ENCODE measurements at places on chromosomes 5 and 9. TPM values are rescaled to one million over a fixed set of nuclear protein-coding genes. Genes with fewer than 3 reads are reported as not detected.

The SLC28A3 gene
- polyA plus RNA-seq: 0.70 TPM

DNA sequence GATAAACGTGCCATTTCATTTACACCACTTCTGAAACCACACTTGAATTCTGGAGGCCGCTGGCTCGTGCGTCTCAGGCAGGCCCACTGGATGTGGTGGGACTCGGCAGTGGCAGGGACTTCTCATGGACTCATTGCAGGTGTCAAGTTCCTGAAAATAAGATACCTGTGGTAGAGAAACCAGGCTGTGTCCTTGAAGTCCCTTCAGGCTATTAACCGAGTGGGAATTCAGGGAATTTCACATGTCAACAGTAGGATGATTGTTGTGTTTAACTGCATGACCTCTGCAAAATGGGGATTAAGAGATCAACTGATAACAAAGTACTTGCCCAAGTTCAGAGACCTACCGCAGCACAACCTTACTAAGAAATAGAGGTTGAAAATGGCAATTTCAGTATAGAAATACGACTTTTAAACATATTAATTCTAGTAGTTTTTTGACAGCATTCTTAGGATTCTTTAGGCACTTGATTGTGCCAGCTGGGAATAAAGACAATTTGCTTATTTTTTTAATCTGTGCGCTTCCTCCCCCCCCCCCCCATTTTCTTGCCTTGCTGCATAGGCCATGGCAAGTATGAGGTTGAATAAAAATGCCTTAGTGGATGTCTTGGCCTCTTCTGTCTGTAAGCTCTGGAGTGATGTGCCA is 26.8 kb downstream of the TRIP13 start:
- DNase-seq: peak; percentile 27

The C5orf58 gene
- polyA plus RNA-seq: not detected

The GDNF gene
- not detected for polyA plus RNA-seq

The CDHR2 gene
- polyA plus RNA-seq: 0.59 TPM

The HNRNPA0 gene
- 15.2 TPM for polyA plus RNA-seq

The TMEM232 gene
- 5.0 TPM for polyA plus RNA-seq

The RORB gene
- not detected for polyA plus RNA-seq

- DNase-seq: peak; percentile 97
Observed at GRCh38 chr5:39399135-39400036, 25.4 kb downstream of the DAB2 start.

- peak; percentile 36 for DNase-seq
Observed at GRCh38 chr9:123658792-123659191, 271.1 kb downstream of the DENND1A start.

The BTNL9 gene
- not detected for polyA plus RNA-seq

The GDF9 gene
- 1.8 TPM for polyA plus RNA-seq

GRCh38 chr5:155726267-155726666 is 600.7 kb upstream of the SGCD start:
- DNase-seq: peak; percentile 73

- no peak for DNase-seq
Observed at GRCh38 chr9:97487107-97487506, 14.4 kb upstream of the TMOD1 start.

- no peak for DNase-seq
Observed at GRCh38 chr5:111168608-111169007, 55.6 kb upstream of the CAMK4 start.

DNA sequence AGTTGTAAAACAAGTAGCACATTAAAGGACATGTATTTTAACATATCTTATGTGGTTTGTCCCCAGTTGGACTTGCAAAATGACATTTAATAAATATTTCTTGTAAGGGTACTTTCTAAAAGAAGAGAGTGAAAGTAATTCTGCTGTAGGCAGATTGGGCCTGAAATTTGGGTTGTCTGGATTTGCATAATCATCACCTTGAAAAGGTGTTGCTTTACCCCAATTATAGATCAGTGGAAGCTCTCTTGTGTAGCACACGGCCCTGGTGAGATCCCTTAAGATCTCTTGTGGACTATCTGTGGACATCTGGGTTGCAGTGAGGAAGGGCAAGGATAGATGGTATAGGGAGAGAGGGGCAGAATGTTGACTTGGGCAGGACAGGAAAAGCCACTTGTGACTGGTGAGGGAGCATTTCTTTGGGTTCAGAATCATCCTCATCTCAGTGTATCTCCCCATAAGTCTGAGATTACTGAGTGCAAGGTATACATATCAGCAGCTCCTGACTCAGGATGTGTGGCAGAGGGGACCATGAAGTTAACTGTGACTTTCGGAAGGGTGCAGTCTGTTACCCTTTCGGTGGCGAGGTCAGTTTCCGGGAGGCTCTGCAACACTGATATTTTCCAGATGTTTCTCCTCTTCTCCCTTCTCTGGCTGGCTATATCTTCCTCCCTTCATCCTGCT is 2.0 kb upstream of the TNFAIP8 start:
- no peak for DNase-seq

The TAF11L12 gene
- polyA plus RNA-seq: not detected

GRCh38 chr5:179065703-179066102 is 5.5 kb downstream of the ZNF354C start:
- no peak for DNase-seq

The SLC22A4 gene
- polyA plus RNA-seq: 0.32 TPM

The INSL4 gene
- polyA plus RNA-seq: not detected

The SVEP1 gene
- 2.3 TPM for polyA plus RNA-seq

The TTC16 gene
- polyA plus RNA-seq: not detected

- no peak for DNase-seq
Observed at GRCh38 chr5:54195701-54196100, 114.7 kb downstream of the ARL15 start.

DNA sequence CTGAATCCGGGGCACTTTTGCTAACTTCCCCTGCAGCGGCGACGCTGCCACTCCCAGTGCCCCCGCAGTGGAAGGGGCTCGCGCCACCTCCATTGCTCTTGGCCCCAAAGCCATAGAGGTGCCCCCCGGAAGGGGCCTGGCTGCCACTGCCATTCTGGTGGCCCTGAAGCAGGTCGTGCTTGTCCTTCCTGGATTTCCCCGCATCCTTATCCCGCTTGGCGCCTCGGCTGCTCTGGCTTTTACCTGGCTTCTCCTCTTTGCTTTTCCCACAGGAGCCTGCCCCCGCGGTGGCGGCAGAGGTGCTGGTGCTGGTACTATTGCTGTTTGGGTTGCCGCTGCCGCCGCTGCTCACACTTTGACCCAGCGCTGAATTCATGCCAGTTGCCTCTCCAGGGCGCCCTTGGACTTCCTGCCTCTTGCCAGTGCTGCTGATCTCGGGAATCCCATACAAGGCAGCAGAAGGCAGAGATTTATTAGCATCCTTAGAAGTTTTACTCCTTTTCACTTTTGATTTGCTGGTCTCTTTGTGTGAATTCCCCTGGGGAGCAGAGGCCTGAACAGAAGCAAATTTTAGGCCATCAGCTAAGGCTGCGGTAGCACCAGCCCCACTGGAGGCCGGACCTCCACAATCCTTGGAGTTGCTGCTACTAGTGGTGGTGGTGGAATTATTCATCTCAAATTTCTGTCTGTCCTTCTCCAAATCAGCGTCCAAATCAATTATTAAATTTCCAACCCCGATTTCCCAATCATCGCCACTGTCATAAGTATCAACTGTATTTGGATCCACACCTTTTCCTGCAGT is 2.1 kb downstream of the ZNF608 start:
- DNase-seq: no peak

- DNase-seq: no peak
Observed at GRCh38 chr9:132041798-132042197, 37.9 kb downstream of the MED27 start.

DNA sequence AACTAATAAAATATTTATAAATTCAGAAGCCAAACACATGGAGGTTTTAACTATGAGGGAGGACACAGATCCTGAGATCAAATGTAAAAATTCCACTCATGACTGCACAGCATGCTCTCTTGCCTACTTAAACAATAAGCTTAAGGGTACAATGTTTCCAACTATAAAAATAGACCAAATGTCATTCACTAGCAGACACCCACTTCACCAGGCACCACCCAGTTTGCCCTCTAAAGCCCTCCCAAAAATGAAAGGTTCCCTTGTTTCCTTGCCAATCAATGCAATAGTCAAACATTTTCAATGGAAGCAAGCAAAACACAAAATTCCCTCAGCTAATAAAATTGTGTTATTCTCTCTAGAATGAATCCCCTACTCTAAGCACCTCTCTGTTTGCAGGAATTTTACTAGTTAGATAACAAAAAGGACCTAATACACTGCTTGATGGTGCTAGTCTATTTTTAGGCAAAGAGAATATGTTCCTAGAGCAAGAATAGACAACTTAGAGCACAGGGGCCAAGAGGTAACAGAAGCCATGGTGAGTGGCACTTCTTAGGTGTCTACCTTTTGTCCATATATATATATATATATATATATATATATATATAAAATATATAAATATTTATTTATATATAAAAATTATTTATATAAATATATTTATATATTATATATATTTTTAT is 135.3 kb downstream of the HOMER1 start:
- DNase-seq: no peak

The PCDHA7 gene
- 0.37 TPM for polyA plus RNA-seq

GRCh38 chr5:160260881-160261815 is 31.8 kb downstream of the FABP6 start:
- peak; percentile 67 for DNase-seq

- no peak for DNase-seq
Observed at GRCh38 chr5:120841830-120842229, 377.7 kb downstream of the PRR16 start.

DNA sequence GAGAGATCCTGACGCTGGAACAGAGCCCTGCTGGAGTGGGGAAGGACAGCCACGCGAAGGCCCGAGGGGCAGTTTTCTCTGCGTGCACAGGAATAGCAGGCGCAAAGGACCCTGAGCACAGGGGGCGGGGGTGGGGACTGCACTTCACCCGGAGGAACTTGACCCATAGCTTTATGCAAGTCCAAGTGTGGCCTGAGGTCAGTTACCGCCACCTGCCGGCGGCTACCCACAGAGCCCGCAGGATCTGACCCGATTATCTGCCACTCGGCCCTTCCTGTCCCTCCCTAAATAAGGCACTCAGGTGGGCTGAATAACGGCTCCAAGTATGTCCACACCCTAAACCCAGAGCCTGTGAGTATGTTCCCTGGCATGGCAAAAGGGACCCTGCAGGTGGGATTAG is 65.4 kb upstream of the FCN1 start:
- DNase-seq: peak; percentile 32

The LTC4S gene
- polyA plus RNA-seq: 7.8 TPM

GRCh38 chr5:148005788-148006520 is 57.8 kb upstream of the SPINK5 start:
- DNase-seq: no peak

GRCh38 chr9:83800236-83801033 is 17.1 kb downstream of the GKAP1 start:
- DNase-seq: no peak

The IL4 gene
- not detected for polyA plus RNA-seq

DNA sequence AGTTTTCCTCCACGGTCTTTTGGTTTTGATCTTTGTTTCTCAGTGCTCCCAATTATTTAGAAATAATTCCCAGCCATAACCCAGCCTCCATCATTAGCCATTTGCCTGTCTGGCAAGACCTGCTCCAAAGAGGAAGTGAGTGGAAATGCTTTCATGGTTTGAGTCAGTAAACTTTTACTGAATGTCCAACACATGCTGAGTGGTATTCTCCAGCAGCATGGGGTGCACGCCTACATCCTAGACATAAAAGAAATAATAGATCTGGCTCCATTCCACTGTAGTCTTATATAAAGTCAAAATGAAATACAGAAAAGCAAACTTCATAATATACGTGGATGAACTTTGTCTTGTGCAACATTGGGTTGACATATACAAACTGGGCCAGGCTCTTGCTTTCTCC is 757.2 kb downstream of the TLE1 start:
- DNase-seq: no peak

DNA sequence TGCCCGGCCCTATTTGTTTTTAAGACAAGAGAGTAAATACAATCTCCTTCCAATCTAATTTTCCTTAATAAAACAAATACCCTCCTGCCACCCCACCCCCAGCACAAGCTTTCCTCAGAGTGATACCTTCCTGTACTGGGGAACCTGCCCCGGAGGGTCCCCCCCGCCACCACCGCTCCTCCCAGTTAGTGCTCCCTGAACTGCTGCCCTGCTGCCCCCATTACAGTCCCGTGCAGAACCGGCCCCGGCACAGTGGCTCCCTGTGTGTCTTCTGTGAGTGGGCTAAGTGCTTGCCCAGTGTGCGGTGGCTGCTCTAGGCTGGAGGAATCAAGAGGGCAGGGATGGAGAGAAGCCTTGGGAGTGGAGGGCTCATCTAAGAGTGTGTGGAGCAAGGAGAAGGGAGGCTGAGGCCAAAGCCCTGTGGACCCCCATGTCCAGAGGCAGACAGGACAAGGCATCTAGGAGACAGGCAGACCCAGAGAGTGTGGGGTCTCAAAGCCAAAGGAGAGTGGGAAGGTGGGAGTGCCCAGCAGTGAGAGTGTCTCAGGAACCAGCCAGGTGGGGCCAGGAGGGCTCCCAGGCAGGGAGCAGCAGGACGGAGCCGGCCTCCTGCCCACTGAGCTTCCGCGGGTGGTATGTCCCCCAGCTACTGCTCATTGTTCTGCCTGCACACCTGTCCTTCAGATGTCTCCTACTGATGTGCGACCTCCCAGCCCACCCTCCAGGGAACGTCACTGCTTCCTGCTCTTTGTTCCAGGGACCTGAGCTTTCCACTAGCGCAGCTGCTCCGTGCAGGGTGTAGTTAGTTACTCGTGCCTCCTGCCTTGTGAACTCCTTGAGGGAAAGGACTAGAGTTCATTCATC is 129.0 kb downstream of the DAB2IP start:
- DNase-seq: no peak

- no peak for DNase-seq
Observed at GRCh38 chr5:109141222-109142200, 268.3 kb downstream of the PJA2 start.

DNA sequence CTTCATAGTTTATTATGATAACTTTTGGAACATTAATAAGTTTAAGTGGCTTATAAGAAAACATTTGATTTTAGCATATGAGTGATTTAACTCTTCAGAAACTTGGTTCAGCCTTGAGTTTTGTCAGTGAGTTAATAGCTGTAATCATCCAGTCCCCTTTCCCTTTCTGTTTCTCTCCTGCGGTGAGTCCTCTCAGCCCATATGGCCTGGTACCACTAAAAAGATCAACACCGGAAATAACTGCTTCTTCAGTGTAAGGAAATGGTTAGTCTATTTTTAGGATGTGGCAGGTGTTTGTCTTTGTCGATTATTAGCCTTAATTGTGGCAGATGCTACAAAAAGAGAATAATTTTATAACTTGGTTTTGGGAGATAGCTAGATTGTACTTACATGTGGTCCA is 120.2 kb upstream of the GRHPR start:
- DNase-seq: no peak

DNA sequence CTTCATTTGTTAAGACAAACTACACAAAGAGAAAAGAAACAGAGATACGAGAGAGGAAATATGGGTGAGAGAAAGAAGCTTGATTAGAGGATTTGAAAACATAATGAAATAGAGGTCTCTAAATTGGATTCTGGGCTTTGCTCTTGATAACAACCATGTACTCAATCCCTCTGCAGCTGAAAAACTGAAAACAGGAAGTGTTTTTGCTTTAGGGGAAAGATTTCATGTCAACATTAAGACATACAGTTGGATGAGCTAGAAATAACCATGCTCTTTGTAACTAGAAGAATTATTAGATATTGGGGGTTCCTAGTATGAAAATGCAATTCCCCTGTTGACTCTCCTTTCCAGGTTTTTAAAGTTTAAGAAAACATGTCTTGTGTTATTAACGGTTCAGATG is 21.9 kb downstream of the CRHBP start:
- no peak for DNase-seq

The PTPRD gene
- 42.8 TPM for polyA plus RNA-seq

GRCh38 chr9:104863180-104863883 is 64.6 kb downstream of the ABCA1 start:
- peak; percentile 68 for DNase-seq

GRCh38 chr9:1536522-1537170 is 478.5 kb upstream of the SMARCA2 start:
- DNase-seq: no peak
